Activated CD4-positive, alpha-beta memory T cell treated with anti-CD3 and anti-CD28 coated beads, Interleukin-2, amount 10 ng/mL, durations not matched to agents 7 days and 5 days (primary cell): ENCODE measurements at places on chromosomes 7 and 10.

DNA sequence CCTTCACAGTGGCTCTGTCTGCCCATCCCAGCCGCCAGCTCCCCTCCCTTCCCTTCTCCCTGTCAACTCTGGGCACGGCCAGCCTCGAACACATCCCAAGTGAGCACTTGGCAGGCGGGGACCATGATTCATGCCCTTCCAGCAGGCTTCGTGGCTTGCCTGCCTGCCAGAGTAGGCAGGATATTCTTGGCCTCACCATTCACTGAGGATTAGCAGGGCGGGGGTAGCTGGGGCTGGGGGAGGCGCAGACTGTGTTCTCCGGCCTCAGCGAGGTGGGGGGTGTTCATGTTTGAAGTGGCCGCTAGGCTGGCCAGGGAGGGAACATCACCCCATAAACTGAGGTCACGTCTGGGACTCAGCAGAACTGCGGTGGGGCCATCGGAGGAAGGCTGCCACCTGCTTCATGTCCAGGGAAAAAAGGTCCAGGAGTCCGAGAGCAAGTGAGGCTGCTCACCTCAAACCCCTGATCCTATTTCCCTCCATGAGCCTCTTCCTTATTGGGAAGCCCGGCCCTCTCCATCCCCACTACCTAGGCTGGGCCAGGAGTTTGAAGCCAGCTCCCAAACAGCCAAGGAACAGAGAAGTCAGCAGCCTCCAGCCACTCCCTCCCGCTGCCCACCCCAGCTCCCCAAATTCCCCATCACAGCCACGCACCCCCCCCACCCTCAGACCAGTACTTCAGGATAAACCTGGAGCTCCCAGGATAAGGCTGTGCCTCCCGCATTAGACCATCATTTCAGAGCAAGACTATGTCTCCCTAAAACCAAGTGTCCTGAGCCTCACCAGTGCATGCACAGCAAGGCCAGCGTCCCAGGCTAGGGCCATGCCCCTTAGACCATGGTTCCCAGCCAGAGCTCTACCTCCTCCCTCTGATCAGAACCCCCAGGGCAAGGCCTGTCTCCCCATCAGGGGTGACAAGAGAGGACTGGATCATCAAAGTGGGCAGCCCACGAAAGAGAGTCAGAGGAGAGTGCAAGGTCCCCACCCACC, 42.8 kb upstream of the RABGEF1 start:
- DNase-seq, result no peak

DNA sequence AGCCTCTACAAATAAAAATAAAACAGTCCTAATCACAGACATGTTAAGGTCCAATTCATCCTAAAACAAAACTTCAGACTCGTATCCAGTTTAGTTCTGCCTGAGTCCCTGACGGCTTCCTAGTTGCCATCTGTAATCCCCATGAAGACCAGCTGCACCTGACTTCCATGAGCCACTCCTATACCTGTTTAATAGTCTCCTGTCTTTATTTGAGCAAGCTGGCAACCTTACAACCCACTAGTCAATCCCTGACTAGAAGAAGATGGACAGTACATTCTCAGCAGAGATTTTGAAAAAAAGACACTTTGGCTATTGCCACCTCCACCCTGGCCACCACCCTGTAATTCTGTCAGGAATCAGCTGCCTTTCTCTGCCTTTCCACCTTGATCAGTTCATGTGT, 197.7 kb downstream of the HIBADH start:
- DNase-seq, result no peak

DNA sequence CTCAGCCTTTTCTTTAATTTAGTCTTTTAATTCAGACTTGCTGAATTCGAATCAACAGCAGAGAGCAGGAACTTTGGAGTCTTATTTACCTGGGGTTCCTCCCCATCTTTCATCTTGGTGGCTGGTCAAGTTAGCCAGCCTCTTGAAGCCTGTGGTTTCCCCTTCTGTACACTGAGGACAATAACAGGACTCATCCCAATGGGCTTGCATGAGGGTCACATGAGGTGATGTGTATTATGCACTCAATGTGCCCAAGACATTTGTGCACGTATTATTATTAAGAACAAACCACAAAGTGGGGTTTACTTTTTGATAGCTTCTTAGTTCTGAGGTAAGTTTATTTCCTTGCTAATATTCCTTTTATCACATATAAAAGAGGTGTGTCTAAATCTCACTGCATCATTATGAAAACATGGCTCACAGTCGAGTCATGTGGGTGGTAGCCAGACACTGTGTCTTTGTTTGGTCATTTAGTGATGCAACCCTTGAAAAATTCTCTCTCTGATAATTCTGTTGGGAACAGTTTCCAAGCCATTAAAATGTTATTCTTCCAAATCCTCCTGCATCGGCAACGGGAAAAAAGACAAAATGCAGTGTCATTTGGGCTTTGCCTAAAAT, 86.5 kb upstream of the GRB10 start:
- no peak for DNase-seq

- no peak for DNase-seq
These were observed 127.0 kb downstream of the TCERG1L start for GRCh38 chr10:131184503-131184902.

GRCh38 chr7:22896917-22897316, 74.3 kb upstream of the TOMM7 start:
- peak; percentile 44 for DNase-seq

DNA sequence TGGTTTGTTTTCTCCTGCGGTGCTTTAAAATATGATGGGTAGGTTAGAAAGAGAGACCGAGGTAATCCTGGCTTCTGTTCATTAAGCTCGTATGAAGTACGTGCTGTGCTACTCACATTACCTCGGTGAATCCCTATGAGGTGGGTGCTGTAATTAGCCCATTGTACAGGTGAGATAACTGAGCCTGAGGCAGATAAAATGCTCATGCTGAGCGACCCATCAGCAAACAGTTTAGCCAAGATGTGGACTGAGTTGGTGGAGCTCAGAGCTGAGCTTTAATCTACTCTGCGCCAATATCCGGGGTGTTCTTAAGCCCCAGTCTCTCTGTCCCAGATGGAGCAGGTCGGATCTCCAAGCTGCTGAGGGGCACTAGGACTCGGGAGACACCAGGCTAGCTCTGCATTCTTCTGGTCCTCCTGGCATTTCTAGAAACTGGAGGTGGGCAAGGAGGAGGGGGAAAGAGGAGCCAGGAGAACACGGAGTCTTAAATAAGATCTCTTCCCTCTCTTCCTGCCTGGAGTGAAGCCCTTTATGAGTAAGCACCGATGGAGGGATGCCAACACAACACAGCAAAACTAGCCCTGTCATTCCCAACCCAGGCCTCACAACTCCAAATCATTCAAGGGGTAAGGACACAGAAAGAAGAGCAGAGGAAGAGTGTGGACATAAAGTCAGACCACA, 458.5 kb downstream of the KCNMA1 start:
- no peak for DNase-seq

DNA sequence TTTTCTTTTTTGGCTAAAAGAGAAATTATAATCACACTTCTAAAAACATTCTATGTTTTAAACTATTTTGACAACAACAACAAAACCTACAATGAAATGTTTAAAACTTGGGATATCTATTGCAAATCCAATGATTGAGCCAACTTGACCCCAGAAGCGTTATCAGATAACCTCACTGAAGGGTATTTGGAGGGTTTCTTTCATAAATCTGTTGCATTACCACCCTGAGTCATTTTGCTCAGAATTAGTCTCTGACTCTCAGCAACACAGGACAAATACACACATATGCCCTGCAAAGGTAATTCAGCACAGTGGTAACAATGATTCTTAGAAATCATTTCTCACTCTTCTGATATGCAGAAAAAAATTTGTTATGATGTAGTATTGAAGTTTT, 2.3 kb upstream of the COL1A2 start:
- no peak for DNase-seq
